Activated T-helper 1 cell treated with Interleukin-2 at 50 U/mL for 16 hours (primary cell): ENCODE measurements at places on chromosomes 16 and 17.

- DNase-seq: no peak
Observed at GRCh38 chr17:8709006-8709405, 35.6 kb downstream of the CCDC42 start.

- DNase-seq: no peak
Observed at GRCh38 chr16:48636521-48636920, 26.5 kb upstream of the N4BP1 start.

DNA sequence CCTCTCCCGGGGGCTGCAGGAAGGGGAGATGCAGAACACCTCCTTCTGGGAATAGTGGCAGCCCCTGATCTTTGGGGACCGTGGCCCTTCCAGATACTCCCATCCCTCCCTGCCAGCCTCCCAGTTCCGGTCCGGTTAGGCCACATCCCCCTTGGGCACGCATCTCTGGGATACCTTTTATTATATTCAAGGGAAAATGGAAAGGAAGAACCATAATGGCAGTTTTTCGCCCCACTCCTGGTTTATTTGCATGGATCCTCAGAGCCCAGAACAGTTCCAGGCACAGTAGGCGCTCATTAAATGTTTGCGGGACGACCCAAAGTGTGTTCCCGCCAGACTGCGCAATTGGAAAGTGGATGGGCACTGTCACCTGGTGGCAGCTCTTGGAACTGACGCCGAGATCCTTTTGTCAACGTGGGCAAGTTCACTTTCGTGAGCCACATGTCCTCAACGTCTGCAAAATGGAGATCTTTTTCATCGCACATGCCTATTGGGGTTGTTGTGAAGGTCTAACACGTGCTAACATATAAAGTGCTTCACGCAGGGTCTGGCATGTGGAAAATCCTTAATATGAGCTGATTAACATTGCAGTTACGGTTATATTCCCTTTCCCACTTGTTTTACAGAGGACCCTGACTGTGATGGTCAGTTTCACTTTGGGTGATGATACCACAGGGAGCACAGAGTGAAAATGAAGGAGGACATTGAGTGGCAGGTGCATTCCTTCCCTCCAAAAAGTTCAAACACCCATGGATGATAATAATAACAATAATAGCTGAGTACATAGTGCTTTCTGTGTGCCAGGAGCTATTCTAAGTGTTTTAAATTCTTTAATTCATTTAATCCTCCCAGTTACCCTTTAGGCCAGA, 1.7 kb upstream of the GPRC5B start:
- peak; percentile 55 for DNase-seq

DNA sequence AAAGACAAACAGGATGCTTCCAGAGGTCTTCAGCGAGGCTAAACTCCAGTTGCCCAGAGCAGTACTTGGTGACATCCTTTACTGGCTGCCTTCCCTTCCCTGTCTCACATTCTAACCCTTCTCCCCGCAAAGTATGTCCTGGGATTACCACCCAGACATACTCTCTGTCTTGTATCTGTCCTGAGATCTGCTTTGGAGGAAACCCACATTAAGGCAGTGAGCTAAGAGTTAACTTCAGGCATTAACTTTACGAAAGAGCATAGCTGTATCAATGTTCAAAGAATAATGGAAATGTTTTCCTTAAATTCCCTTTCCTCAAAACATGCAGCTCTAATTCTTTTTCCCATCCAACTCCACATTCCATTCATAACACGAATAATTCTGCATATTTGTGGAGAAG, 385.2 kb downstream of the NPIPA8 start:
- DNase-seq: no peak

DNA sequence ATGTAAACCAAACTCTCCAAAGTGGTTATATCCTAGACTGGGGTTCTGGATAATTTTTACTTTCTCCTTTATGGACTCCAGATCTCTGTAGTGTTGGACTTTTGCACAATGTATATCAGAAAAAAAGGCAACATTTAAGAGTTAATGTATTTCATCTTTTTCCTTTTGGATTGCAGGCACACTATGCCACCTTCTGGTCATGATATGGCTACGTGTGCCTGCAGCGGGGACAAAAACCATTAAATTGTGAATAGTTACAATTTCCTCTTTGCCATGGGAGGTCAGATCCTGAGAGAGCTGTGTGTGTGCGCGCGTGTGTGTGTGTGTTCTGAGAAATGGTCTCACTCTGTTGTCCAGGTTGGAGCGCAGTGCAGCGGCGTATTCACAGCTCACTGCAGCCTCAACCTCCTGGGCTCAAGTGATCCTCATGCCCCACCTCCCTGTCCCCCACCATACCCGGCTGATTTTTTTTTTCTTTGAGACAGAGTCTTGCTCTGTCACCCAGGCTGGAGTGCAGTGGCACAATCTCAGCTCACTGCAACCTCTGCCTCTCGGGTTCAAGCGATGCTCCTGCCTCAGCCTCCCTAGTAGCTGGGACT, 4.3 kb upstream of the SGF29 start:
- DNase-seq: no peak

- no peak for DNase-seq
Observed at GRCh38 chr17:21376081-21376758, at the start of gene KCNJ12. KCNJ12 (plus strand) TSS chr17:21376357; CDS start chr17:21415343, 38,986 bp downstream.

GRCh38 chr16:66414891-66415290, 12.2 kb upstream of the BEAN1 start:
- no peak for DNase-seq

- DNase-seq: peak; percentile 73
Observed at GRCh38 chr17:5419959-5420653, at the start of gene RPAIN. RPAIN (plus strand) TSS chr17:5420182; CDS start chr17:5420211, 29 bp downstream.

GRCh38 chr17:9174779-9175574, 153.7 kb downstream of the NTN1 start:
- no peak for DNase-seq

DNA sequence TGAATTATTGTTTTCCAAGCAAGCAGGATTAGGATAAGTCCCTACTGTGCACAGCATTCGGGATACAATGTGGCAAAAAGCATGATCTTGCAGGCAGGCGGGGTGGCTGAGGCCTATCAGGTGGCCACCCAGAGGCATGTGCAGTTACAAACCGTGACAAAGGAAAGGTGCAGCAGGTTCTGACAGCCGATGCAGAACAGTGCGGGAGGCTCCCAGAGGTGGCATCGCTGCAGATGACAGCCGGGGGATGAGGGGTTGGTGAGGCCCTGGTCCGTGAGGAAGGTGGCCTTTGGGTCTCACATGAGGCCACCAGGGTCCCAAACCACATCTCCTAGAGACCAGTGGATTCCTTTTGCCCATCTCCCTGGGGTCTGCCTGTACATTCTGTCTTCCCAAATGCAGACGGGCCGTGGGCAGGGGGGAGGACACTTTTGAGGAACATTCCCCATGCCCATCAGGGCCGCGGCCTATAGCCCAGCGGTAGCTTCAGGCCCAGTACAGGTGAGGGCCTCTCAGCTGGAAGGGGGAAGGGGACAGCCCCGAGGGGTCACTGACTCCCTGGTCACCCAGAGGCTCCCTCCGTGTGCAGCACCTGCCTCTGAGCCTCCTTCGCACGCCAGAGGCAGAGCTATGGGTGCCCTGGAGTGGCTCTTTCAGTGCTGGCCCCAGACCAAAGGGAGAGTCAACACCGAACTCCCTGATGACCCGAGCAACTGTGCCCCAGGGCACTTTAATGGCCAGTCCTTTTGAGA, 85.1 kb downstream of the SOCS1 start:
- no peak for DNase-seq

DNA sequence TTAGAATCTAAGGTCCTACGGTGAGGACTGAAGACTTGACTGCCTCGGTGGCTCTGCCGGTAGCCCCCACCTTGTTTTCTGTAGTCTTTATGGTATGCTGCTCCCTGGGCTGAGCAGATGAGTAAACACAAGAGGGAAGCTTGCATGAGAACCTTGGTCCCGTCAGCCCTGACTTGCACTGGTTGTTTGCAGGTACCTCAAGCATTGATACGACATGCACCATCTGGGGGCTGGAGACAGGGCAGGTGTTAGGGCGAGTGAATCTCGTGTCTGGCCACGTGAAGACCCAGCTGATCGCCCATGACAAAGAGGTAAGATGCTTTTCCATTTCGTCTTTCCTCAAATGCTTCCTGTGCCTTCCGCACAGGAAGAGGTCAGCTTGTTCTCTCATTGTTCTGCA, 21.1 kb upstream of the TACO1 start:
- no peak for DNase-seq

DNA sequence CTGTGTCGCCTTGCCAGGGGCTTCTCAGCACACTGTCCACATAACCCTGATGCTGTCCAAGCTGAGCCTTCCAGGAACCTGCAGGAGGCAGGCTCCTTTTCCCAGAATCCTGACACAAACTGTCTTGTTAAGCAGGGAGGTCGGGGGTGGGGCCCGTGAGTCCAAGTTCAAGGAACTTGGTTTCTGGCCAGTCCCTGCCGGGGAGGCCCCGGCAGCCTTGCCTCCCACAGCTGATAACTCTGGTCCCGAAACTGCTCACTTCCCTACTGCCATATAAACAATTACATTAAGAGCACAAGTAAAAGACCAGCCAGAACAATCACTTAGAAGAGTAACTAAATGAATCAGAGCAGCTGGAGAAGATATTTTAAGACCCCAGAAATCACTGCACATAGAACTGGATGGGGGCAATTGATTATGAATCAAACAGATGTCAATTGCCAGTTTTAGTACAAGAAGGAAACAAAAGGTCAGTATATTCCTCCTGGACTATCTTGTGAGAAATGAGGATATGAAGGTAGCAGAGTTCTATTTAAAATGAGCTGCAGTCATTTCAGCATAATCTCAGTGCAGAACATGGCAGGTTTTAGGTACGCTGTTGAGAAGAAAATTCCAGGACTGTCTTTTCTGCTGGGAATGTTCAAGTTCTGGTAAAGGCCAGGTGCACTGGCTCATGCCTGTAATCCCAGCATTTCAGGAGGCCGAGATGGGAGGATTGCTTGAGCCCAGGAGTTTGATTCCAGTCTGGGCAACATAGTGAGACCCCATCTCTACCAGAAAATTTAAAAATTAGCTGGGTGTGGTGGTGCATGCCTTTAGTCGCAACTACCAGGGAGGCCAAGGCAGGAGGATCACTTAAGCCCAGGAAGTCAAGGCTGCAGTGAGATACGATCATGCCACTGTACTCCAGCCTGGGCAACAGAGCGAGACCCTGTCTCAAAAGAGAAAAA, 169.8 kb downstream of the PITPNC1 start:
- no peak for DNase-seq

DNA sequence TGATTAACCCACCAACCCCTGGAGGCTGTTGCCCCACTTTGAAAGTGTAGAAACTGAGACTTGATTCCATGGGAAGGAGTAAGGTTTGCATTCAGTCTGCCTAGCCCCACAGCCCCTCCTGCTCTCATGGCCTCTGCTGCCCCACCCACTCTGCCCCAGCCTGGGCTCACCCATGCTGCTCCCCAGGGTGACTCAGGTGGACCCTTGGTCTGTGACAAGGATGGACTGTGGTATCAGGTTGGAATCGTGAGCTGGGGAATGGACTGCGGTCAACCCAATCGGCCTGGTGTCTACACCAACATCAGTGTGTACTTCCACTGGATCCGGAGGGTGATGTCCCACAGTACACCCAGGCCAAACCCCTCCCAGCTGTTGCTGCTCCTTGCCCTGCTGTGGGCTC, 6.5 kb downstream of the PRSS41 start:
- DNase-seq: no peak

GRCh38 chr16:23269248-23269953, 32.7 kb upstream of the SCNN1B start:
- DNase-seq: no peak

DNA sequence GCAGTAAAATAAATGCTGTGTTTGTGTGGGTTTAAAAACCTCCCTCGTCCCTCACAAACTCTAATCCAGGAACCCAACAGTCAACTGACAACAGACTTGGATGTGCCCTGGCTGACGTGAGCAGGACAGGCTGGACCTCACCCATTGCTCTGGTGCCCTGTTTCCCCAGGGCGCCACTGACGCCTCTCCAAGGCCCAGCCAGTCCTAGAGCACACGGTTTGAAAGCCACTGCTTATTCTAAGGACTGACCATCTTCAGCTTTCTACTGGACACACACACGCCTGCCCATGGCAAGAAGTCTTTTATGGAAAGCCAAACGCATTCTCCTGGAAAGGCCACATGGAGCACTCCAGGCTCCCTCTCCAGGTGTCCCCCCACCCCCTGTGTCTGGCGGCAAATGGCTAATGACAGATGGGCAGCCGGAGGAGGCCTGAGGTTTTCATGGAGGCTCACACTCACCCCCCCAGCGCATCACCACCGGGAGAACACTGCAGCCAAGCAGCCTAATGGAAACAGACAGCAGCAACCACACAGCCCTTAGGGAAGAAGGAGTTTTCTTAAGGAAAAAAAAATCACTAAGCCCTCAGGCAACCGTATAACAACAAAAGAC, 319.2 kb downstream of the SOX9 start:
- DNase-seq: no peak

DNA sequence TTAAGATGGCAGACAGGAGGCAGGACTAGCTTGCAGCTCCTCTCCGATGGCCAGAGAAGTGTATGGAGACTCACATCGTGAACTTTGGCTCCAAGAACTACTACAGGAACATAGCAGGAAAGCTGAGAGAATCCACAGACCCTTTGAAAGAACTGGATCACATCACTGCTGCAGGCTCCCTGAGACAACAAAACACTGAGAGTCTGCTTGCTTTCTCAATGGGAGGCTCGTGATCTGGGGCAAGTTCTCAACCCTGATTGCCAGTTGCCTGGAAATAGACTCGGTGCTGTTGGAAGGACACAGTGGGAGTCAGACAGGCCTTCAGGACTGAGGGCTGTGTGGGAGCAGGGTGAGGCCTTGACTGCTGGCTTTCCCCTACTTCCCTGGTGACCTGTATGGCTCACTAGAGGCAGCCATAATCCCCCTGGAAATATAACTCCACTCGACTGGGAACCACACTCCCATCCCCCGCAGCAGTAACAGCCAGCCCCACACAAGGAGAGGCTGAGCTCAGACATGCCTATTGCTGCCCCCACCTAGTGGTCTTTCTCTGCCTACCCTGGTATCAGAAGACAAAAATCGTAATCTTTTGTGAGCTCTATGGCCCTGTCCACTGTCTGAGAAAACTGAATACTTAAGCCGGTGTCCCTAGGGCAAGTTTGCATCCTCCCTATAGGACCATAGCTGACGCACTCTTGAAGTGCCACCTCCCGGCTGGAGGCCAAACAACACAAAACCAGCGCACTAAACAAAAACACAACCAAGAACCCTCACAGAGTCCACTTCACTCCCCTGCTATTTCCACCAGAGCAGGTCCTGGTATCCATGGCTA, 238.4 kb downstream of the CEP112 start:
- DNase-seq: no peak

- DNase-seq: no peak
Observed at GRCh38 chr16:69775563-69775962, 13.4 kb downstream of the WWP2 start.

GRCh38 chr17:29032013-29032856, 10.7 kb upstream of the PIPOX start:
- no peak for DNase-seq

- no peak for DNase-seq
Observed at GRCh38 chr17:47708864-47709541, 15.0 kb downstream of the TBKBP1 start.
